Stimulated activated CD4-positive, alpha-beta T cell treated with anti-CD3 and anti-CD28 coated beads, Interleukin-4, amount 100 ng/mL, for 24 hours (primary cell): ENCODE measurements at places on chromosomes 5 and 9.

- no peak for DNase-seq
These were observed 70.3 kb downstream of the COL27A1 start for GRCh38 chr9:114225561-114226212.

GRCh38 chr9:124263800-124264426 lies 6.2 kb downstream of the NEK6 start:
- DNase-seq, result no peak

GRCh38 chr5:28344836-28345433 lies 1306.5 kb upstream of the CDH9 start:
- no peak for DNase-seq

- DNase-seq, result no peak
These were observed 102.7 kb upstream of the MIER3 start for GRCh38 chr5:57054671-57055070.

DNA sequence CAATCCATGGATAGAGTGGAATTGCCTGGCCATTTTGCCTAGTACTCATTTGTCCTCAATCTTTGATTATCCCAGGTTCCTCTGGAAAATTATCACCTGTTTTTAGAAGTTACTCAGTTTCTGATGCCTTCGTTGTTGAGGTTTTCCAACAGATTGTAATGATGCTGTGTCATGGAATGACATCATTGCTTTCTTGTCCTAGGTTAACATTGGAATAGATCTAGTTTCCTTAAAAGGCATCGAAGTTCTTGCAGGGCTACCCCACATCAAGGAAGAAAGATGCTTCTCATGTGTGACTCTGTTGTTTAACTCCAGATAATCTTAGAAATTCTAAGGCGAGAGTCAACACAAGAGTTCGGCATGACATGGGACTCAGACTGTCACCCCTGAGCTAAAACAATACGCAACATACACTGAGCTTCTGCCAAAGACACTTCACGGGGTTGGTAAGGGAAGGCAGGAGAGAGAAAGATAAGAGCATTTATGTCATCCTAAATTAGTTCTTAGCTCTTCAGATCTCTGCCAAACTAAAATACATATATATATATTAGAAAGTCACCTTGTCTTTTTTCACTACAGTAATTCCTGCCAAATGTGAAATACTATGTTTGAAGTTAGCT lies 293.2 kb upstream of the WWC1 start:
- DNase-seq, result no peak

- DNase-seq, result no peak
These were observed 38.6 kb downstream of the ELOVL7 start for GRCh38 chr5:60805463-60805862.

DNA sequence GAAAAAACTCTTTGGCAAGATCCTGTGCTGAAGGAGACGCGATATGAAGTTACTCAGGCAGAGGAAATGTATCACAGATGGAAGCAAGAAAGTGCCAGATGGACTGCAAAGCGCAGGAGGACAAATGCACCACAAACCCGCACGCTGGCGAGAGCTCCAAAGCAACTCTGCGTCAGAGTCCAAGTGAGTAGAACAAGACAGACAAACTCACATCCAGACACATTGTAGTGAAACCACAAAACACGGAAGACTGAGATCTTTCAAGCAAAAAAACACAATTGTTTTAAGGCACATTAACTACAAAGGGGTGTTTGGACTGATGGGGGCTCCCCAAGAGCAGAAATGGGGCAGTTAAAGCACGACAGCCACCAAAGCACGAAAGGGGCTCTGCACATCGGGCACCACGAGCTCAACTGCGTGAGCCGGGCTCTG lies 39.2 kb upstream of the NKD2 start:
- DNase-seq, result no peak

DNA sequence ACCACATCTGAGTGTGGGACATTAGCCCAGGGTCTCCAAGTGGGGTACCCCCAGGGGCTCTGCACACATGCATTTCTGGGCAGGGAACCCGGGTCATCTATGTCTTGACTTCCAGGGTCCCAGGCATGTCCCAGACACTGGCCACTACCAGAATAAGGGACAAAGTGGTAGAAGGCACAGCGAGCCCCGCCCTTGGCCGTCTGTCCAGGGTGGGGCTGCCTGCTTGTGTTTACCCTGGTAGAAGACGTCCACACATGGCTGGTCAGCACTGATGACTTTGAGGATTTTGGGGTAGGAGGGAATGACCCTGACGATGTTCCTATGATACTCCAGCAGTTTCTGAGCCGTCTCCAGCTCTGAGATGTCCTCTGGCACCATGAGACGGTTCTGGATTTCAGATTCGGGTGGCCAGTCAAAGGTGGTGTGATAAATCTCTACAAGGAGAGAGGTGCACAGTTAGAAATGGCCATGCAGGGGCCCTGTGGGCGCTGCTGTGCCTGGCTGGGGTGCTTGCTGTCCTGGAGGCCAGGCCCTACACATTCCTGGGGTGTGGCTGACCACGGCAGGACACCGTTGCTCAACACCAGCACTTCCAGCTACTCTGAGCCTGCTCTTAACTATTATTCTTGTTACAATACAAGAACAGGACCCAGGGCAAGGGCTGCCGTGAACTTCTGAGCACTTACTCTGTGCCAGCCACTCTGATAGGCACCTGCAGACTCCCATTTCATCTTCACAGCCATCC lies 51.3 kb downstream of the AK8 start:
- no peak for DNase-seq

GRCh38 chr9:124455820-124456219 lies 5.6 kb downstream of the ADGRD2 start:
- no peak for DNase-seq

DNA sequence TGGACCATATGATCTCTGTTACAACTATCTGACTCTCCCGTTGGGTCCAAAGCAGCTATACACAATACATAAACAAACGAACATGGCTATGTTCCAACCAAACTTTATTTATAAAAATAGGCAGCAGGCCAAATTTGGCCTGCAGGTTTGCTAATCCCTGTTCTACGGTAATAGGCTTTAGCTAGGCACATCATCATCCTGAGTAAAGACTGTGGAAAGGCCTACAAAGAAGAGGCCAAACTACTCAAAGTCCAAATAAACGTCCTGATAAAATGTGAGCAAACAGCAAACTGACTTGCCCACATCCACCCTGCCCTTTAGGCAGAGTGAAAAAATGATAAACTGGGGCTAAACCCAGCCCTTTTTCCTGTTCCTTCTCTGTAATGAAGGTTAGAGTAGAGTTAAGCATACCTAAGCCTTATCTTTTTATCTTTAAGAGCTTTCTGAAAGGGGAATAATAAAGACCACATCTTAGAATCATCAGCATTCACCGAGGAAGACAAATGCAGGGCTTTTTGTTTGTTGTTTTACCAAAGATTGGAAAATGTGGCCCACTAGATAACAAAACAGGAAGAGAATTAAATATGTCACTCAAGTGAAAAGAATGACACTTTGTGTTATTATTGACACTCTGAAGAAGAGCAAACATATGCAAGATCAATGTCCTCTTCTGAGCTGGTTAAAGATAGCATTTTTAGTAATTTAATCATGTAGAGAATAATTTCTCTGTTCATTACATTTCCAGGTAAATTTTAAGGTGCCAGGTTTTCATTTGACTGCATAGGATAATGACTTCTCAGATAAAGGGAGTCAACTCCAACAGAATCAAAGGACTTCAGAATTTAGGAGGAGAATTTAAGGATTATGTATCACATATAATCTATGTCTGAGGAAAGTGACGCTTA lies 160.0 kb upstream of the GNA14 start:
- DNase-seq, result no peak

DNA sequence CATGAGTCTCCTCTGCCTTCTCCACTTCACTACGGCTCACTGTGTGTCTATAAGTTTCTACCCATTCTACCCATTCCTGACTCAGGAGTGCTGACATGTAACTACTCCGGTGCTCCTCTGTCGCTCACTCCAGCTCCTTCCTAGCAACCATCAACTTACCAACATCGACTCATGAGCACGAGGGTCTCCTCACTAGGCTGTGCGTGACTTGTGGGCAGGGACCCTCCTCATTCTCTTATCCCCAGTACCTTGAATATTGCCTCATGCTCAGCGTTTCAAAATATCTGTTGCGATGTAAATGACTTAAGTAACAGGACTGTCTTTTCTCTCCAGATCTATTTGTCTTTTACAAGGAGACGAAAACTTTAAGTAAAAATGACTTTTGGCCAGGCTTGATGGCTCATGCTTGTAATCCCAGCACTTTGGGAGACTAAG lies 73.1 kb downstream of the BASP1 start:
- DNase-seq, result no peak

- DNase-seq, result no peak
These were observed 169.3 kb upstream of the PPP1R2B start for GRCh38 chr5:156680831-156681230.

- no peak for DNase-seq
These were observed 27.7 kb upstream of the GABRP start for GRCh38 chr5:170755679-170756456.

DNA sequence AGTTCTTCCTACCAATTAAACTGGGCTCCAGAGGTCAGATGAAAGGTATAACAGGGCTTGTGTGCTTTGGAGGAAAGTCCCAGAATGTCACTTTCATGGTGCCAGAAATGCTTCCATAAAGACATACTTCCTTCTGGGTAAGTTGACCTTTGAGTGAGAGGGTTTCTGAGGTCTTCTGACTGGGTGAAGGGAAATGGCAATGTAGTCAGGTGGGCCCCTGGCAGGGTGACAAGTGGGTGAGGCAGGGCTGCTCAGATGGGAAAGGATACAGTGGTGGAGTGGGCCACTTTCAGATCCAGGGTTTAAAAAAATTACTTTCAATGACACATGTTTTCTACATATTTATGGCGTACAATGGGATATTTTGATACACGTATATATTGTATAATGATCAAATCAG lies 136.5 kb upstream of the PITX1 start:
- DNase-seq, result no peak

DNA sequence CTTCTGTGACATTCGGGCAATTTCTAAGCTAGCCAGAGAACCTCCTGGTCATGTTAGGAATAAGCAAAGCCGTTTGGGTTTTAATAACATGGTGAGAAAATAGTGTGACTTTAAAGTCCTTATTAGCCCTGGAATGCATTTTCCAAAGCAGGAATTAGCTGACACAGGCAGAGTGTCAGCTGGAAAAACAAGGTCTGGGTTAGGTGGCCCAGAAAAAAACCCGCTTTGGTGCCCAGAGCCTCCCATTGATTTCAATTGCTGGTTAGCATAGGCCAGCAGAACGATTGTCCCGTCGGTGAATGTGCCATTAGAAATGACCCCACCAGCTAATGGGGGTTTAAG lies 62.1 kb upstream of the CPEB4 start:
- DNase-seq, result no peak

GRCh38 chr9:108416324-108416723 lies 439.5 kb downstream of the ACTL7B start:
- no peak for DNase-seq

- no peak for DNase-seq
These were observed 52.2 kb downstream of the ACTL7B start for GRCh38 chr9:108803428-108804065.

DNA sequence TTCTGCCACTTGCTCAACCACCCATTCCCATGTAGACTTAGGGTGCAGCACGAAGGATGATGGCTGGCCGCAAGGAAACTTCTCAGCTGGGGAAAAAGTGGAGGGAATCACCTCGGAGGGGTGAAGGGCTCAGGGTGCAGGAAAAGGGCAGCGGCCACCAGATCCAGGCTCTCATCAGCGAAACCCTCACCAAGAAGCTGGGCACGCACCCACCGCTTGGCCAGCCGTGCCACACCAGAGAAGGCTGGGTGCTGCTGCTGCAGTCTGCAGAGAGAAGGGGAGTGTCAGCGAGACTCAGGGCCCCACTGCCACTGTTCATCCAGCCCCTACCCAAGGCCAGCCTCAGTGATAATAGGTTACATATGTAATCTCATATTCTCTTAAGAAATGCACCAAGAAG lies 8.6 kb downstream of the NOL6 start:
- DNase-seq, result no peak

DNA sequence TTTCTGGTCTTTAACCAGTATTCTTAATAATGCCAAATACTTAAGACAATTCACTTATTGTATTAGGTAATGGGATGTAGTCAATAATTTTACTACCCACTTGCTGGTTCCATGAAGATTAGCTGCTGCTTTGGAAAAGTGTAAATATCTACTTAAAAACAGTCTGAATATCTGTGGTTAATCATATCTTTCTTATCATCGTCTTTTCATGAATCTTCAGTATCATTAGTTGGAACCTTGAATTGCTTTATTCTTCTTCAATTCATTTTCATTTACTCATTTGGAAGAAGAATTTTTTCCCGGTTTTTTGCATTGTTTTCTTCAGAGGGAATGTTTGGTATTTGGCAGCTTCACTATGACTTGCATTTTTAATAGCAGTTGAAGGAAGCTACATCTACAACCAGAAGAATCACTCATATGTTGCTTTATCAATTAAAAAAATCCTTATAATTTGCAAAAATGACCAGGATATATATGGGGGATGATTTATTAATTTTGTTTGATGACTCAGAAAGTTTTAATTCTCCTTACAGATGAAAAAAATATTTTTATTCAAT lies 1398.3 kb upstream of the CDH6 start:
- DNase-seq, result no peak

DNA sequence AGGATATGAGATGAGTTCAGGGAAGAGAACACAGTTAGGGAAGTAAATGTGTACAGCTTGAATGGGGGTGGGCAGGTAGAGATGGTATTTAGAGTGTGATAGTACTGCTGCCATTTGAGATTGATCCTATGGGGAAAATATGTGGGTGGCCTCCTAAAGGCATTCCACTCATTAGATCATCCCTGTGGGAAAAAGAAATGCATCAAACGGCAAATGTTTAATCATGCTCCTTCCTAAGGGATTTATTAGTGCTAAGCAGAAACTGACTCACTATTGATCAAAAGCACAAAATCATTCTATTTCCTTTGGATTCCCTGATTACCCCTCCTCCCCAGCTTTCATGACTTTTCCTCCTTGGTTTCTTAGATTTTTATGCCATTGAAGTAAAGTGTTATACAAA lies 36.4 kb upstream of the SMC5 start:
- DNase-seq, result no peak

DNA sequence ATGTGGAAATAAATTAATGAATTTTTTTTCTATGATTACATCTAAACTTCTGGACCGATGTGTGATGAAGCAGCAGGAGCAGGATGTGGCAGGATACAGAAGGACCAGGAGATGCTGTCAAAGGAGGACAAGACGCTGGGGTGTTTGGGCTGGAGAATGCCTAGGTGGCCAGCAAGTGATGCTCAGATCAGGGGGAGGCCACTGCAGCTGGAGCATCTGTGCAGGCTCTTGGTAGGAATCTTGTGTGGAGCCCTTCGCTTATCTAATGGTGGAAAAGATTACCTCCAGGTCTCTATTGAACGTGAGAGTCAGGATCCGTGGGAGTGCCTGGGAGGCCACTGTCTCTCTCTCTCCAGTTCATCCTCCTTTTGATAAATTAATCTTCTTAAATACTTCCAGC lies 79.8 kb downstream of the MRPL36 start:
- no peak for DNase-seq

- DNase-seq, result no peak
These were observed 43.1 kb downstream of the SAXO1 start for GRCh38 chr9:18989865-18990264.

DNA sequence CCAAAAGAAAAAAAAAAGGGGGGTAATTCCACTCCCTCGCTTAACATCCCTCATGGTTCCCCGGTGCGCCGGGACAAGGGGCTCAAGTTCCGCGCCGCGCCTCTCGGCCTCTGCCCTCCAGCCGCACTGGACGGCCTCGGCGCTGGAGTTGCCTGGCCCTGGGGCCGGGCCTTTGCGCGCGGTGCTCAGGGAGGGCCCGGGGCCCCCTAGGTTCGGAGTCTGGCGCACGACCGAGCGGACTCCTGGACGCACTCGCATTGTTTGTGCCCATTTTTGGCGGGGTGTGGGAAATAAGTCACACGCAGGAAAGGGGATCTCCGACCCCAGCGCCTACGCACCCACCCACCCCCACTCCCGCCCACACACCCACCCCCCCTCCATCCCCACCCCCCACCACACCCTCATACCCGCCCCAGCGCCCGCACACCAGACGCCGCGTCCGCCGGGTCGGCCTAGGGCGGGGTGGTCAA lies 381 bp downstream of the MED22 start:
- DNase-seq, result peak; percentile 47
